Thymus (tissue), 14 donors: ENCODE measurements at places on chromosomes 7 and 10. TPM values are rescaled to one million over a fixed set of nuclear protein-coding genes. Genes with fewer than 3 reads are reported as not detected.

DNA sequence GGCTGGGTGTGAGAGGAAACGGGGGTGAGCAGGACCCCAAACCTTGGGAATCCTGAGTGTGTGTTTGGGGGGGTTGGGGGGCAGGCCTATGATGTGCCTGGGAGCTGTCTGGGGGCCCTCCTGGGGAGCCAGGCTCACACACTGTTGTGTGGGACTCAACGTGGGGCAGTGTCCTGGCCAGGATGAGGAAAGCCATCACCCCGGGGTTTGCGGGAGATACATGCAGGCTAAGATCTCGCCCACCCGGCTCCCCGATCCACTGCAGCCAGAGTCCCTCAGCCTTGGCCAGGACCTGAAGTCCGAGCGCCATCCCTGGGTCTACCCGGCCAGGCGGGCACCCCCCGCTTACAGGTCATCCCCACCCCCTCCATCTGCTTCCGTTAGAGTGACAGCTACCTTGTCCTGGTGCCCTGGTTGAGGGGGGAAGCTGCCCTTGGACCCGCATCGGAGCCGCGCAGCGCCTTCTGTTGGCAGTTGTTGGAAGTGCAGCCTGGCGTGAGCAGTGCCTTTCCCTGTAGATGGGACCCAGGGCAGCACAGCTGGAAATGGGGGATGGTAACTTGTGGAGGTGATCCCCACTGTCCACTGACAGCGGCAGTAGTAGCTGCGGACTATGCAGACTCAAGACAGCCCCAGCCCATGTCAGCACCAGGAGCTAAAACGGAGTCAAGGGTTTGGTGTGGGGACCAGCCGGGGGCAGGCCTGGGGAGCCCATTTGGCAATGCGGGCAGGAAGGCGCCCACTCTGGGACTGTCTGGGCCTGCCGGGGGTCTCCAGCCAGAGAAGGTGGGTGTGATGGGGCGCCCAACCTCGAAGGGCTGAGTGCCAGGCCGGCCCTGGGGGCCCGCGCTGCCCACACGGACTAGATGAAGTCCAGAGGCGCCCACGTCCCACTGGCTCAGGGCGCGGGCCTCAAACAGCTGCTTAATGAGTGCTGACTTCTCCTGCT is 885.6 kb upstream of the ZNF722 start:
- H3K27me3 ChIP-seq = no peaks in the 10 kb centered on the region
- no peaks in the 10 kb centered on the region for H3K36me3 ChIP-seq
- no peak overlapping the region for H3K27ac ChIP-seq
- no peak for DNase-seq
- H3K4me3 ChIP-seq = no peak overlapping the region

DNA sequence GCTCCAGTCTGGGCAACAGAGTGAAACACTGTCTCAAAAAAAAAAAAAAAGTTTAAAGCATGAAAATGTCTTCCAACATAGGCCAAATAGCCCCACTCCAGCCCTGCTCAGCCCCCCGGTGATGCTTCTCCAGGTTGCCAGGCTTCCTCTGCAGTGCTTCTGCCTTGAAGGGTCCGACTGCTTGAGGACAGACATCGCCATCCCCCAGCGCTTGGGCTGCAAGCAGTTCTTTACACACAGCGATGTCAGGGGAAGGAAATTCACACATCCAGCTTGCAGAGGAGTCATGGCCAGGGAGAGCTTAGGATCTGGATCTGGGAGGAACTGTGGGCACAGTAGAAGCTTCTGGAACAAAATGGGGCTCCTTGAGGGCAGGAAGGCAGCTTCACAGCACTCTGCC is 26.9 kb downstream of the LYZL1 start:
- no peaks in the 10 kb centered on the region for H3K27me3 ChIP-seq
- no peaks in the 10 kb centered on the region for H3K4me1 ChIP-seq
- H3K4me3 ChIP-seq = no peak overlapping the region
- H3K36me3 ChIP-seq = no peaks in the 10 kb centered on the region

DNA sequence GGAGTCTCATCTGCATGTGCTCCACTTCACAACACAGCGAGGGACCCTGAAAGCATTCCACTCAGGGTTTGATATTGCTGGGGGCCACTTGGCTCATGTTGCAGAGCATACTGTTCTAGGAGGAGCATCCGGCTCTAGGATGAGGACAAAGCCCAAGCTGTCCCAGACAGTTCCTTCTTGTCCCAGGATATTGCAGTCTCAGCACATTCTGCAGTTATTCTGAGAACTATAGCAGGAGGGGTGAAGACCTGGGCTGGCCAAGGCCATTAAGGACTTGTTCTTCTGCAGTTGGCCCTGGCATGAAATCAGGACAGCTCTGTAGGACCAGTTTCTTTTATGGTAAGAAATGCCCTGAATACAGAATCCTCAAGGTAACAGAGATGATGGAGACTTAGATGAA is 48.9 kb upstream of the C10orf120 start:
- no peaks in the 10 kb centered on the region for H3K4me1 ChIP-seq
- no peak overlapping the region for H3K27ac ChIP-seq
- H3K36me3 ChIP-seq = no peaks in the 10 kb centered on the region
- no peak overlapping the region for H3K4me3 ChIP-seq
- no peak for DNase-seq
- no peaks in the 10 kb centered on the region for H3K27me3 ChIP-seq

AS3MT gene
- total RNA-seq = 5.2 TPM

DNA sequence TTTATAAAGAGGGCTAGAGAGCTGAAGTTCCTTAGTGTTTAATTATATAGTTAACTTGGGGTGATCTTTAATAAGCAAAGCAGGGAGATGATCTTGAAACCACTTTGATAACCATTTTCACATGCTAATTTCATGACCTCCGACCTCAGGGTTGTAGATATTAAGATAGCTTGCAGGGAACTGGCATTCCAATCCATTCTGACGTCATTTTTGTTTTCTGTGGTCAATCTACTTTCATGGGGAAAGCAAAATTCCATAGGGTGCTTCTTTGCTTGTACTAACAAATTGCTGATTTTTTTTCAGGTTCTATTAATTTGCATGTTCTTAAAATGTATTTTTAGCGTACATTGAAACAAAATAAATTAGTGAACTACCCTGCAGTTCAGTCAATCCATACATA is 139.3 kb downstream of the CDCA7L start:
- H3K36me3 ChIP-seq = no peaks in the 10 kb centered on the region
- no peak overlapping the region for H3K4me3 ChIP-seq
- no peaks in the 10 kb centered on the region for H3K4me1 ChIP-seq
